NCI-H2029 treated with DMSO at 0.1 percent for 48 hours (cell line): ENCODE measurements at places on chromosomes 7 and 10.

- DNase-seq = no peak
Observed at GRCh38 chr10:28891058-28891713, 213.9 kb downstream of the BAMBI start.

DNA sequence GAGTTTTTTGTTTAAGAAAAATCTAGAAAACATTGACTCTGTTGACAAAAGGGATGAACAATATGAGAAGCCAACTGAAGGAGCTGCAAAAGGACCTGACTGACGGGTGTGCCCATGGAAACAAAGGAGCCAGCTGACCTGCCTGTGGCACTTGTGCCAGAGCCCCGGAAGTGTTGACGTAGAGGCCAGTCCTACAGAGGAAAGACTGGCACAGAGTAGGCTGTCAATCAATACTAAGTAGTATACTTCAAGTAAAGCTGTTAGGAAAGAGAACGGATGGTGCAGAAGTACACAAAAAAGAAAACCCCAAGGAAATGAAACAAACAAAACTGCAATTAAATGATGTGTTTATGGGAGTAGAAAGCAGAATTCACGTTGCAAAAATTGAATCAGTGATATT, 19.0 kb upstream of the ABI1 start:
- peak; percentile 30 for DNase-seq

- peak; percentile 27 for DNase-seq
Observed at GRCh38 chr10:125868372-125868975, 12.6 kb downstream of the DHX32 start.

GRCh38 chr7:85111761-85112160, 75.1 kb downstream of the SEMA3D start:
- no peak for DNase-seq

DNA sequence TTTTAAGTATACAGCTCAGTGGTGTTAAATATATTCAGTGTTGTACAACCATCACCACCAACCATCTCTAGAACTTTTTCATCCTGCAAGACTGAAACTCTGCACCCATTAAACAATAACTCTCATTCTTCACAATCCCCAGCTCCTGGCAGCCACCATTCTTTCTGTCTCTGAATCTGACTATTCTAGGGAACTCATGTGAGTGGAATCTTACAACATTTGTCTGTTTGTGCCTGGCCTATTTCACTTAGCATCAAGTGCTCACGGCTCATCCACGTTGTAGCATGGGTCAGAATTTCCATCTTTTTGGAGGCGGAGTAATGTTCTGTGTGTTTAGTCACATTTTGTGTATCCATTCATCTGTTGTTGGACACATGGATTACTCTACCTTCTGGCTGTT, 40.8 kb upstream of the PFKFB3 start:
- no peak for DNase-seq

- DNase-seq = no peak
Observed at GRCh38 chr10:4283846-4284610, 499.0 kb upstream of the KLF6 start.

DNA sequence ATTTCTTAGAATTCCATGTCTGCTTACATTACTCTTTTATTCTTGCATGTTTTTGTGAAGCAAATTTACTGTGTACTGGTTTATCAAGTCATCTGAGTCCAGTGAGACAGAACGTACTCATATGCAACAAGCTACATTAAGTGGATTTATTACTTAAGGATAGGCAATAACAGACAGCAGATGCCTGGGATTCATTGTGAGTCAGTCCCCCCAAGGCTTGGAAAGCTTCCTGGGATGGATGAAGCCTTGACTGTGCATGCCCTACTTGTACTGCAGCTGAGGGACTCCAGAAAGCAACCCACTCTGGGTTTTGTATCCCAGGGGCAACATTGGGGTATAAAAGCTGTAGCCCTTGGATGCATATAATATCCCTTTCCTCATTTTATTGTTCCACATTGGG, 113.4 kb upstream of the RAB18 start:
- no peak for DNase-seq

- no peak for DNase-seq
Observed at GRCh38 chr10:70558295-70558694, 44.2 kb downstream of the PRF1 start.

DNA sequence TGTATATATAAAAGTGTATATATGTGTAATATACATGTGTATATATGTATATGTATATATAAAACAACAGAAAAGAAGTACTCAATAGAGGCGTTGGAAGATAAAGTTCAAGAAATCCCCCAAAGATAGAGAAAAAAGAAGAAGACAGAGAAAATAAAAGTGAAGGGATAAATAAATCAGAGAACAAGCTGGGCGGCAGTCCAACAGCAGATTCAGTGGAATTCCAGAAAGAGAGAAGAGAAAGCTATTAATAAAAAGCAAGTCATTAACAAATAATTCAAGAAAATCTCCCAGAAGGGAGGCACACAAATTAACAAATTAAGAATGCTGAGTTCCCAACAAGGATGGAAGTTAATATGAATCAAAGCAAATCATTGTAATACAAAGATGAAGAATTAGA, 59.3 kb upstream of the RNF148 start:
- DNase-seq = no peak

DNA sequence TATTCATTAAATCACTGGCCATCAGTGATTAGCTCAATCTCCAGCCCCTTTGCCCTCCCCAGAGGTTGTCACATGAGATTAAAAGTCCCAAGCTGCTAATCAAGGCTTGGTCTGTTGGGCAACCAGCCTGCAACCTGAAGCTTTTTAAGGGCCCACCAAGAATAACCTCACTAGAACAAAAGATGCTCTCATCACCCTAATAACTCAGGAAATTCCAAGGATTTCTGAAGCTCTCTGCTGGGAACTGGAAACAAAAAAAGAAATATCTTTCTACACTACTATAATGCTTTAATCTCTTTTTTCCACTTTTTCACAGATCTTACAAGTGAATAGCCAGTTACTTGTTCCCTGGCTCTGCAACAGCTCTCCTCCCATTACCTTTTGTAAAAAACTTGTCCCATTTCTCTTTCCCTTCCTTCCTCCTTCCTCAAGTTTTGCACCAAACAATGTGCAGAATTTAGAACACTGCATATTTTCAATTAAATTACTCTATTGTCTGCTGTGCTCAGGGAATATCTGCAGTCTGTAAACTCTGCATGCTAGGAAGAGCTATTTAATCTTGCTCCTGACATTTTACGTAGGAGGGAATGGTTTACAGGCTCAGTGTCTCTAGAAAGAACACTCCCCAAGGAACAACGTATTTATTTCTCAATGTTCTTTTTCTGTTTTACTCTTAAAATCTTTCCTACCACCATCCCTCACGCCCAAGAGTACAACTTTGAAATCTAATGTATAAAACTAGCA, 169.1 kb downstream of the IMMP2L start:
- DNase-seq = no peak
